ENCODE measurements at places on chromosomes 3 and 15.

DNA sequence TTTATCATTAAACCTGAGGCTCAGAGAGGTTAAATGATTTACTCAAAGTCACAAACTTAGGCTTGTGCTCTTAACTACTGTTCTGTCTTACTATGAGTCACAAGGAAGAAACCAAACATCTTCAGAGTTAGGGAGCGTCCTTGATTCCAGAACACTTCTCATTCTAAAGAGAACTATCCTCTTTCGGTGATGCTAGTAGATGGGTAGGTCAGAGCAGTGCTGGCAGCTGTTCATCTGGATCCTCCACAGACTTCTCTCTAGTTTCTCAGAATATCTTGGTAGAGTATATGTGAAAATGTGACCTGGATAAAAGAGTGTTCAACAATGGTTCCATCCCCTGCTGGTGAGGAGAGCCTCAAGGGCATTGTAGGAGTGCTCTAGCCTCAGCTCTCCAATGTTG lies 3.3 kb downstream of the ARL6IP5 start:
- no peak for DNase-seq

- DNase-seq = no peak
These were observed 55.8 kb downstream of the DAPK2 start for GRCh38 chr15:63990454-63990853.

- no peak for DNase-seq
These were observed 1222.9 kb downstream of the ZPLD1 start for GRCh38 chr3:103657756-103658155.

DNA sequence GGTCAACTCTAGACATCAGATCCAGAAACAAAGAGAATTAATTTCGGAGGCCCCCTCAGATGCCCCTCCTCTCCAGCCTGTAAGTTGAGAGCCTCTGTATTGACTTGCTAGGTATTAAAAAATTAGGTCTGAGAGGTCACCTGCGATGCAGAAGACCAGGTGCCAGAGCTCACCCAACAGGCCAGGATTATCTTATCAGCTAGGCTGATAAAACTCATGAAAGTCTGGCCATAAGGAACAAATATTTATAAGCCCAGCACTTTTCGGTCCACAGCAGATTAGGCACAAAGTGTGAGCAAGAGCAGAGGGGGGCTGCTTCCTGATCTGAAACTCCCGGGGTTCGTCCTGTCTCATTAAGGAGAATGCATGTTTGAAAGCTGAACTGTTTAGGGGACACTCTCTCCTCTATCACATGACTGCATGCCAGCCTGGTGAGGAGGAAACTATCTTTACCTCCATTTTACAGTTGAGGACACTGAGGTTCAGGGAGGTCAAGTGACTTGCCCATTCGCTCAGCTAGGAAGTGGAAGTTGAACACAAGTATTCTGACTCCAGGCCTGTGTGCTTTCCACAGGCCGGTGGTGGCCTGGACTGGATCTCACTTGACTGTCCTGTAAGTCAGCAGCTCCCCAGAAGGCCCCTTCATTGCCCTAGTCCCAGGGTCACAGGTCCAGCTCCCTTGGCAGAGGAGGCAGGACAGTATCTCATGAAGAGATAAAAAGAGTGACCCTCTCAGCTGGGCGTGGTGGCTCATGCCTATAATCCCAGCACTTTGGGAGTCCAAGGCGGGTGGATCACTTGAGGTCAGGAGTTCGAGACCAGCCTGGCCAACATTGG lies 39.6 kb upstream of the MAGEF1 start:
- DNase-seq = no peak

DNA sequence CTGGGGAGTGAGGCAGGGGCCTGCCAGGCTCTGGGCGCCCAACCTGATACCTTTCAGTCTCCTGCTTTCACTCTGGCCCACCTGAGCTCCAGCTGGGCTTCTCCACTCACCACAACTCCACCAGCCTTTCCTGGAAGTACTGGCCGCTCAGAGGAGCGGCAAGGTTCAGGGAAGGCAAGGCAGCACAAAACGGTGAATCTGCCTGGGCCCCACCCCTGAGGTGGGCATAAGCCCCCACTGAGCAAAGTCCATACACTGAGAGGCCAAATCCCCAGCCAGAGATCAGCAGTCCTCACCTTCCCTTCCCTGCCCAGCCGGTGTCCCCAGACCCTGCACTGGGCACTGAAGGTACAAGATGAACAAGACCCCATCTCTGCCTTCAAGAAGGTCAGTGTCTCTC lies 70.7 kb downstream of the TLE3 start:
- no peak for DNase-seq

DNA sequence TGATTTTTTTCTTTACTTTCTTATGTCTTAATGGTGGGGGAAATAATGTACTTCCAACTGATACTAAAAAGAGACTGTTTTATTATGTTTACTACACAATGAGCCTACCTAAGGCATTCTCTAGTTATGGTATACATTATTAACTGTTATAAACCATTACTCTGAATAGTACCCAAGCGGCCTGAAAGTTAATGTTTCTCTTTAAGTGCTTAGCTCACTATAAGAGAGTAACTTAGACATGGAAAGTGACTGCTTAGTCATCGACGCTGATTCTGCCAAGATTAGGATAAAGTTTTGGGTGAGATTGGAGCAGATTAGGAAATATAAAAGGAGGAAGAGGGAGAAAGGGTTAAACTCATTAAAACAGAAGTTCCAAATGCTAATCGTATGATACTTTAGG lies 365.0 kb downstream of the NLGN1 start:
- DNase-seq = no peak

GRCh38 chr3:39980058-39980457 lies 170.6 kb downstream of the MYRIP start:
- no peak for DNase-seq

GRCh38 chr3:188154809-188155574 lies 1.0 kb downstream of the LPP start:
- DNase-seq = no peak

- no peak for DNase-seq
These were observed 443.9 kb downstream of the DIPK2A start for GRCh38 chr3:144415492-144415891.

GRCh38 chr3:138863776-138864113 lies 29.0 kb upstream of the PIK3CB start:
- DNase-seq = no peak

DNA sequence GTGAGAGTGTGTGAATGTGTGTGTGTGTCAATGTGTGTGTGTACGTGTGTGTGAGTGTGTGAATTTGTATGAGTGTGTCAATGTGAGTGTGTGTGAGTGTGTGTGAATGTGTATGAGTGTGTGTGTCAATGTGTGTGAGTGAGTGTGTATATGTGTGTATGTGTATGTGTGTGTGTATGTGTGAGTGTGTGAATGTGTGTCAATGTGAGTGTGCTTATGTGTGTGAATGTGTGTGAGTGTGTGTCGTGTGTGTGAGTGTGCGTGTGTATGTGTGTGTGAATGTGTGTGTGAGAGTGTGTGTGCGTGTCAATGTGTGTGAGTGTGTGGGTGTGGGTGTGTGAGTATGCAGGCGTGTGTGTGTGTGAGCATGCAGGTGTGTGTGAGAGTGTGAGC lies 93.5 kb upstream of the ALDH1A3 start:
- no peak for DNase-seq

GRCh38 chr3:149647812-149648211 lies 10.0 kb downstream of the WWTR1 start:
- DNase-seq = no peak

GRCh38 chr3:127103080-127103479 lies 89.9 kb upstream of the PRR23E start:
- DNase-seq = no peak

- DNase-seq = no peak
These were observed 537.6 kb upstream of the NAALADL2 start for GRCh38 chr3:174321548-174321947.

DNA sequence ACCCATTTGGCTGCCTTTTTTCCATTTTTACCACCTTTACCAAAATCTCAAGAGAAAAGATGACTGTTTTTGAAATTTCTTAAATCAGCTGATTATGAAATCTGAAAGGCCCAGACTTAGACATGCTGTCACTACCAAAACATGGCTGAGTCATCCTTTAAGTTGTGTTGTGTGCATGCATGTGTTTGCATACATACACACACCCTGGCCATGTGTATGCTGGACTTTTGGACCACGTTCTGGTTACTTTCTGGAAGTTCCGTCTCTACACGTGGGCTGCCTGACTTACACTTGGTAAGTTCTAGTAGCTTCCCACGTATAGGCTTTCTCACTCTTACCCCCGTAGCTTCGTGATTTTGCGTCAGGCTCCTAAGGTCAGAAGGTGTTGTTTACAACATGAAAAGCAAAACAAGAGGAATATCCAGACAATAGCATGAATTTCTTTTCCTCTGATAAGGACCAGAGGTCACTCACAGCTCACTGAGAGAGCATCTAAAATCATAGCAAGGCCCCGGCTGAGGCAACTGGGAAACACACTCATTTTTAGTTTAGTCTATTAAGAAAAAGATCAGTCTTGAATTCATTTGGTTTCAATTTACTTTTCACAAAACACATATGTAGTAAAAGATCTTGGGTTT lies 62.4 kb downstream of the COL8A1 start:
- DNase-seq = no peak

DNA sequence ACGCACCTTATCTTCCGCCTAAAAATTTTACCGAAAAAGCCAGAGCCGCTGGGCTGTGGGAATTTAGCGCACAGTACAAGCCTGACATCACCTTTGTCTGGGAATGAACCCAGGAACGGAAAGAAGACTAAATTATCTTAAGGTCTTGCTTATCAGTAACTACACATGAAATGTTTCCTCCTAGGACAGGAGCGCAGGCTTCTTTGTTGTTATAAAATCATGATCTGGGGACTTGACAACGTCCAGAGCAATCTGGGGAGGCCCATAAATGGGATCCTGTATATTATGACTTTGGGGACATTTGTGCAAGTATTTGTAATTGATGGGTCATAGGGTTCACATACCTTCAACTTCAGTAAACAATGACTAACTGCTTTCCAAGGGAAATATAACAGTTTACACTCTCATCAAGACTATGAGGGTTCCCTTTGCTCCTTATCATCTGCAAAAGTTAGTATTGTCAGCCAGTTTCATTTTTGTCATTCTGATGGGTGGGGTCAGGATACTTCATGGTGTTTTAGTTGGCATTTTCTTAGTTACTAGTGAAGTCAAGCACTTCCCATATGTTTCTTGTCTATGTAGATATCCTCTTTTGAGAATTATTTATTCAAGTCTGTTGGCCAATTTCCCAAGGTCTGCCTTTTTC lies 213.9 kb upstream of the PFN2 start:
- DNase-seq = no peak

GRCh38 chr3:54577313-54577712 lies 350.5 kb downstream of the LRTM1 start:
- DNase-seq = no peak

- DNase-seq = no peak
These were observed 868.8 kb downstream of the NTRK3 start for GRCh38 chr15:87387766-87388165.

DNA sequence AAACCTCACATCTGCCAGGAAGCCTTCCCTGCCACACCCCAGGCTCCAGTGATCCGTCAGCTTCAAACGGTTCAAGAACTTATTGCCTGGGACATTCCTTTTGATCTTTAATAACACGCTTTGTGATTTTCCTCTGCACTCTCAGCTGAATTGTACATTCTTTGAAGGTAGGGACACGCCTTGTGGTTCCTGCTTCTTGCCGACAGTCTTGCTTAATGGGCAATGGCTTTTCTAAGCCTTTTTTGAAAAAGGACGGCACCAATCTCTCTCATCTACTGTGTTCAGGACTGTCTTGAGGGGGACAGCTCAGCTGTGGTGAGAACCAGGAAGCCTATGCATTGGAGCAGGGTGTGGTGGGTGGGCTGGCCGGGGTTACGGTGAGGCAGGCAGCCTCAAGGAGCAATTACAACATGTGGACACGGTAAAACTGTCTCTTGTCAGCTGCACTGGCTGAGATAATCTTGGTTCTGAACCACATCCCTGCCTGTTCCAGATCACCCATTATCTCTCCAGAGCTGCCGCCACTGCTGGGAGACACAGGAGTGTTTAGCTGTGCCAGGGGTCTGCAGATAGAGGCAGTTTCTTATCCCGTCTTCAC lies 46.0 kb upstream of the GLCE start:
- no peak for DNase-seq

DNA sequence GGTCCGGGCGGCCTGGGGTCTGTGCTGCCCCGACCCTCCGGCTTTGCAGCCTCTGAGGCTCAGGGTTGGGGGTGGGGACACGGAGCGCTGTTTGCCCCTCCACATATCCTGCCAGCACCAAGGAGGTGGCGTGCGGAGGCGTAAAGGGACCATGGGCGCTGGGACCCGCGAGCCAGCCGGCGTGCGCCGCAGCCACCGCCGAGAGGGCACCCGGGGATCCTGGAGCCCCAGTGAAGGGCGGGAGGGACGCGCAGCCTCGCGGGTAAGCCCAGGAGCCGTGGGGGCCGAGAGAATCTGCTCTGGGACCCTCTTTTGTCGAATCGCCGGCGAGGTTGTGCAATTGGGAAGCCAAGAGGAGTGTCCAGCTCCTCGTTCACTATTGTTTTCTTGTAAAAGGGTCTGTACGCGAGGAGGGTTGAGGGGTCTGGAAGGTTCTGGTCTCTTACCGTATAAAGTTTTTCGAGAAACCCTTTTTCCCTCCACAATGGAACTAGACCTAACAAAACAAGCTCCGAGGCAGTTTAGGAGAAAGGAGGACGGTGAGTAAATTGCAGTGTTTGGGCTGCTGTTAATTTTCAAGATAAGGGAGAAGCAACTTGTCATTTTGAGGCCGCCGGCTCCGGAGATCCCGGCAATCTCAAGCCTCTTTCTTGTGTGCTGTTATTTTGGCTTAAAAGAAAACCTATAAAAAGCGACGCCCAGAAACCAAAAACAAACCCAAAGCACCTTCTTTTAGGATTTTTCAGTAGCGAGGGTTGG lies 29.9 kb upstream of the ST3GAL6 start:
- DNase-seq = peak; percentile 42

DNA sequence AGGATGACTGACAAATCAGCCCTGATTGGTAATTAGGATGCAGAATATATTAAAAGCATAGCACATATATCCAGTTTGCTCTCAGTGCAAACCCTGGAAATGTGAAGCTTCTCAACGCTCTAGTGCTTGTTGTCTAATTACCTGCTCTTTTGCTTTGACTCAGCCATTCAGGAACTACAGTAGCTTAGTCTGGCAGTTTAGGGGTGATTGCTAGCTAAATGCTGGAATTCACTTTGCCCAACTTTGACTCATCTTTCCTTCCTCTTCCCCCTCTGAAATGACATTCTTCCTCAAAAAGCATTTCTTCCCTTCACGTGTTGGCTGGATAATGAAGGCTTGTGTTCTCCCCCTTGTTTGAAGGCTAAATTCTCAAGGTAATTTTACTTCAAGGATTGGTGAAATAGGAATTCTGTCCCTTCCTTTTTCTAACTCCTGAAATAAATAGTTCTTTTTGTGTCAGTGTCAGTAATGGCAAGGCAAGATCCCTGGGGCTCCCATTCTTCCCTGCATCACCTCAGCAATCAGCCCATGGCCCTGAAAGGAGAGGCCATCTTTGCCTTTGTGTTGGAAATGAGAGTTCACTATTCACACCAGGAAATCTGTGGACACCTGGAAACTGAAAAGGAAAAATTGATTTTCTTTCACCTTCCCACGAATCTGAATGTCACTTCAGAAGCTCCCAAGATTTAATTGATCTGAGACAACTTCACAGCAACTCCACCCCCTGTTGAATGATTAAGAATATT lies 103.6 kb downstream of the ECT2 start:
- no peak for DNase-seq

GRCh38 chr3:12178091-12178820 lies 19.5 kb upstream of the TIMP4 start:
- DNase-seq = no peak

All from endothelial cell (in vitro differentiated cells).